ENCODE measurements at places on chromosomes 1 and 21. TPM values are rescaled to one million over a fixed set of nuclear protein-coding genes. Genes with fewer than 3 reads are reported as not detected.
A peak's percentile ranks its signal among the peaks of the same experiment; 100 is the strongest.

GRCh38 chr21:32929633-32930038 is 96.1 kb upstream of the OLIG2 start:
- no peak for DNase-seq

- DNase-seq: no peak
Observed at GRCh38 chr1:11598461-11598860, 55.8 kb downstream of the FBXO2 start.

DNA sequence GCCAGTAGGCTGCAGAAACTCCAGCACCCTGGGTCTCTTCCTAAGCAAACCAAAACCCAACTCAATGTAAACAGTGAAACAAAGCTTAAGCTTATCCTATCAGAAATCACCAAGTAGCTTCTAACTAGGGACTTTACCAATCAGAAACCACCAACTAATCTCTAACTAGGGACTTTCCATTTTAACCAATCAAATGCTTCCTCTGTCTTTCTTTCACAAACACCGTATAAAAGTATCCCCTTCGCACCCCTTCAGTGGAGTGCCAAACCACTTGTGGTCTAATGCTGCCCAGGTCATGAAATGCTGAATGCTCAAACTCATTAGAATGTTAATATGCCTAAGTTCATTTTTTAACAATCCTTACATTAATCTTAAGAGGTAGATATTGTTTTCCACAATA is 250.5 kb upstream of the DUSP10 start:
- DNase-seq: no peak

DNA sequence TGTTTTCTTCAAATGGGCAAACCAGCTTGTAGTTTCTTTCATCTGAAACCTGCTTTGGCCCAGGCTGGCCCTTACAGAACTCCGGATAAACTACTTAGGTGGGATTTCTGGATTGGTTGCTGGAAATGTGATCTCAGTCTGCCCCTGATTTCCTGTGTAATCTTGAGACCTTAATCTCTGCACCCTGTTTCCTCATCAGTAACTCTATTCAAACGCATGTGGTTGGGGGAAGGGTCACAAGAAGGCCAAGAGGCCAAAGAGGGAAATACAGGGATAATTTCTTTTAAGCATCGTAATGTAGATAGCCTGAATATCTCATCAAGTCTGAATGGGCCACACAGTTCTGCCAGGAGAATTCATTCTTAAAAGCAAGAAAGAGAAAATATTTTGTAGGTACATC is 483.6 kb downstream of the LTN1 start:
- DNase-seq: no peak

GRCh38 chr1:221334062-221334461 is 407.8 kb downstream of the DUSP10 start:
- no peak for DNase-seq

The GJA5 gene
- not detected for total RNA-seq

- no peak for DNase-seq
Observed at GRCh38 chr1:53046930-53047329, 15.1 kb upstream of the PODN start.

The ZBED6 gene
- total RNA-seq: 21.8 TPM

The KCNJ15 gene
- not detected for total RNA-seq

DNA sequence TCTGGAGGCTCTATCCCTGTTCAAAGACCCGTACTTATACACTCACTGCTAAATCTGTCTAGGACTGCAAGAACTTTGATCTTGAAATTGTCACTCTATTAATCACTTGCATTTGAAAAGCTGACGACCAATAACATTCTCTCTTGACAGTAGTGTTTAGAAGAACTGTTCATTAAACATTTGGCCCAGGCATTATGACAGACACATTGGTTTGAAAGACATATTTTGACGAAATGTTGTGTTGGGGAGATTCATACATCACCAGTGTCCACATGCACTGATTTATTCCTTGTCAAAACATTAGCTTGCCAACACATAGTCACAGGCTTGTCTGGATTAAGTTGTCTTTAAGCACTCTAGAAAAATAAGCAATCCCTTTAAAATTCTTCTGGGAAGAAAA is 951.3 kb downstream of the ADGRL2 start:
- no peak for DNase-seq

The KIF26B gene
- 0.14 TPM for total RNA-seq

GRCh38 chr1:174160109-174160473 is 771 bp downstream of the RABGAP1L start:
- DNase-seq: no peak

The CFAP298 gene
- total RNA-seq: 33.8 TPM

The TEX38 gene
- not detected for total RNA-seq

DNA sequence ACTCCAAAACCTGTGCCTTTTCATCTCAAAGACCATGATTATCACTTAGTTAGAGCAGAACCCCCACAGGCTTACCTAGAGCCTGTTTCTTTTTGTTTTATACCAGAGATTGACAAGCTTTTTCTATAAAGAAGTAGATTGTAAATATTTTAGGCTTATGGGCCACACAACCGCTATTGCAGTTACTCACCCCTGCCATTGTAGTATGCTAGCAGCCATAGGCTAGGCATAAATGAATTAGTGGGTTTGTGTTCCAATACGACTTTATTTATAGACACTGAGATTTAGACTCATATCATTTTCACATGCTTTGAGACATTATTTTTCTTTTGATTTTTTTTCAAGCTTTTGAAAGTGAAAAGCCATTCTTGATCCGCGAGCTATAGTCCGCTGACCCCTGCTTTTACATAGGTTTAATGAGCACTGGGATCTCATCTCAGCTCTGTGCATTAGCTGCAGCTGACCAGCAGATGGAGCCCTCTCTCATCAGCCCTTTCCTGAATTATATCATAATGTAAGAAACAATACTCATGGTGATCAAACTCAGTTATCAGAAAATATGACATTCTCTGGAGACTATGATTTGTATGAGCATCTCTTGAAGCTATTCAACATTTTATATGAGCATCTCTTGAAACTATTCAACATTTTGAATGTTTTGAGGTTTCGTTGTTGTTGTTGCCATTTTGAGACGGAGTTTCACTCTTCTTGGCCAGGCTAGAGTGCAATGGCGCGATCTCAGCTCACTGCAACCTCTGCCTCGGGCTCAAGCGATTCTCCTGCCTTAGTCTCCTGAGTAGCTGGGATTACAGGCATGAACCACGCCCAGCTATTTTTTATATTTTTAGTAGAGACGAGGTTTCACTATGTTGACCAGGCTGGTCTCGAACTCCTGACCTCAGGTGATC is 111.9 kb upstream of the L1TD1 start:
- DNase-seq: no peak

DNA sequence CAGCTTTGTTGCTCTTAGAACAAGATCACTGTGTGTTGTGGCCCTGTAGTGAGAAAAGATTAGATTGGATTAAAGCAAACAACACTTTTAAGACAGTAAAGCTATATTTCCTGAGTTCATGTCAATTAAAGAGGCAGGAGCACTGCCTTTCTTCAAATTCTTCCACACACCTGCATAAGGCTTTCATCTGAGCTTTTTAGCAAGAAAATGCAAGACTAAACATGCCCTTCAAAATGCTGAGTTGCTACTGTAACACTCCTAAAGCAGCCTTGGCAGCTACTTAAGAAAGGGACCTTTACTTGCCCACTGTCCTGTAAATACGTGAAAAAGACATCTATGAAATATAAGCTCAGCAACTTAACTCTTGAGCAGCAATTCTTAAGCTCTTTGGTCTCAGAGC is 11.8 kb downstream of the DPH5 start:
- DNase-seq: no peak

GRCh38 chr1:77847621-77848080 is 40.8 kb upstream of the NEXN start:
- DNase-seq: no peak

- DNase-seq: no peak
Observed at GRCh38 chr1:14027099-14027498, 327.1 kb downstream of the PRDM2 start.

- no peak for DNase-seq
Observed at GRCh38 chr21:41196993-41197392, 29.0 kb downstream of the BACE2 start.

The OVAAL gene
- total RNA-seq: not detected

The GPR37L1 gene
- total RNA-seq: not detected

The GPR25 gene
- 0.75 TPM for total RNA-seq

GRCh38 chr1:55155522-55155921 is 59.6 kb downstream of the USP24 start:
- no peak for DNase-seq

DNA sequence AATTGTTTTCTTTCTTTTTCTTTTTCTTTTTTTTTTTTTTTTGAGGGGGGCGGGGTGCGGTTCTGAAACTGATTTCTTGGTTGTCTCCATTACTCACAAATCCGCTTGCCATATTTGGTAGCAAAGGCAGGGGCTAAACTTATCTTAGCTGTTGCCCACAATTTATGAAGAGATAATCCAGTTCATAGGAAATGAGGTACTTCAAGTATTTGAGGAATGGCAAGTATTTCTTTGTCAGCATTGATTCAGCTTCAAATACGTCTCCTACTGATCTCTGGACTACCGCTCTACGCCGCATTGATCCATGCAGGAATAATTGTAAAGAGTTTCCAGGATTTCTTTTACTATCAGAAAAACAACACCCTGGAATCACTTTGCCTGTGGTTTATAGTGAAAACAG is 289.2 kb upstream of the DPYD start:
- DNase-seq: no peak

- no peak for DNase-seq
Observed at GRCh38 chr1:191634801-191635508, 523.3 kb upstream of the RGS18 start.

The SPOCD1 gene
- 0.36 TPM for total RNA-seq

The SPRR2E gene
- not detected for total RNA-seq

DNA sequence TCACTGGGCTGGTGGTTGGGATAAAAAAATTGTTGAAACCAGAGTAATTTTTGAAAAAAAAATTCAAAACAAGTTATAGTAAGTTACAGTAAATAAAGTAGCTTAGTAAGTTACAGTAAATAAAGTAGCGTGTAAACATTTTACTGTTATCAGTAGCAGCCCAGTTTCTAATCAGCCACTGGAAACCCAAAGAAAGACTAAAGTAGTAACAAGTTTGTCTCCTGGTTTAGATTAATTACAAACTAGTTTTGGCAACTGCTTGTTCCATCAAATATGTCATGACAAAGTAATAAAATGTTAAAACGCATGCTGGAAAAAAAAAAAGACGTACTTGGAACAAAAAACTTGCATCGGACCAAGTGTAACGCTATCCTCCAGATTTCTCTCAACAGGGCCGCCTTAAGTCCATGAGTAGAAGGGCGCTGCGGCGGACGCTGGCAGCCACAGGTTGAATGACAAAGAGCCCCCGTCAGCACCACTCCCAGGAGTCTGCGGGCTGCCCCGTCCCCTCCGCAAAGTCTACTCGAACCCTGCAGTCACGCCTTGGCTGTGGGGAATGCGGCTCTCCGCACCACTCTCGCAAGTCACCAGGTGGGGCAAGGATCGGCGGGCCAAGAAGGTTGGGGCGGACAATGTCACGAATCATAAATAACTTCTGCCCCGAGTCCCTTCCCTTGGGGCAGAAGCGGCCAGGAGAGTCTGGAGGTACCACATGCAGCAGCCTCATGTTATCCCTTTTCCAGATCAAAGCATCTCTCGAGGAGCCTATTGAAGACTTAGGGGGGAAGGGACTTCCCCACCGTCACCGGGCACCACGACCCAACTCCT is 837 bp downstream of the SLC16A1 start:
- DNase-seq: peak; percentile 73

The TSPEAR gene
- not detected for total RNA-seq

DNA sequence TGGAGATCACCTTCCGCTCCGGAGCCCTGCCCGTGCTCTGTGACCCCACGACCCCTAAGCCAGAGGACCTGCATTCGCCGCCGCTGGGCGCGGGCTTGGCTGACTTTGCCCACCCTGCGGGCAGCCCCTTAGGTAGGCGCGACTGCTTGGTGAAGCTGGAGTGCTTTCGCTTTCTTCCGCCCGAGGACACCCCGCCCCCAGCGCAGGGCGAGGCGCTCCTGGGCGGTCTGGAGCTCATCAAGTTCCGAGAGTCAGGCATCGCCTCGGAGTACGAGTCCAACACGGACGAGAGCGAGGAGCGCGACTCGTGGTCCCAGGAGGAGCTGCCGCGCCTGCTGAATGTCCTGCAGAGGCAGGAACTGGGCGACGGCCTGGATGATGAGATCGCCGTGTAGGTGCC is 9.6 kb downstream of the SPATA46 start:
- no peak for DNase-seq

- no peak for DNase-seq
Observed at GRCh38 chr1:22959545-22960360, 12.9 kb downstream of the LACTBL1 start.

The DCST1 gene
- not detected for total RNA-seq

The SLAMF9 gene
- total RNA-seq: not detected

- DNase-seq: no peak
Observed at GRCh38 chr1:221711656-221712055, 30.2 kb downstream of the DUSP10 start.

Data from activated naive CD8-positive, alpha-beta T cell treated with anti-CD3 and anti-CD28 coated beads, Interleukin-2, amount 10 ng/mL, durations not matched to agents 7 days and 5 days (primary cell).